ENCODE measurements at places on chromosomes 6 and 20.

GRCh38 chr20:33993576-33994221, at the start of gene RALY:
TSS of gene RALY (plus strand) at chr20:33993911. CDS start at chr20:34072075, 78,164 bp downstream.
- no peak for DNase-seq

DNA sequence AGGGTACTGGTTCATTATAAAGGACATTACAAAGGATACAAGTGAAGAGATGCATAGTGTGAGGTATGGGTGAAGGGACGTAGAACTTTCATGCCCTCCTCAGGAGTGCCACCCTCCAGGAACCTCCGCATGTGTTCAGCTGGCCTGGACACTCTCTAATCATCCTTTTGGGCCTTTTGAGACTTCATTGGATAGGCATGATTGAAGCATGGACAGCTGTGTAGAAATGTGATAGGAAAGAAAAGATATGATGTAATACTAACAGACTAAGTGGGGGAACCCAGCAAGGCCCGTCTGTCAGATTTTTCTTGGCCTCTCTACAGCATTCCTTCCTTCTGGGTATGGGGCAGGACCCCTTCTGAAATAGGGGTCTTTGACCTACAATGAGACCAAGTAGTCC, 31.1 kb downstream of the DOP1A start:
- no peak for DNase-seq

GRCh38 chr6:54465649-54466300, 157.5 kb downstream of the TINAG start:
- no peak for DNase-seq

- no peak for DNase-seq
These were observed 14.0 kb downstream of the DEFB110 start for GRCh38 chr6:50007819-50008218.

- no peak for DNase-seq
These were observed 27.1 kb downstream of the HNF4A start for GRCh38 chr20:44382641-44383040.

DNA sequence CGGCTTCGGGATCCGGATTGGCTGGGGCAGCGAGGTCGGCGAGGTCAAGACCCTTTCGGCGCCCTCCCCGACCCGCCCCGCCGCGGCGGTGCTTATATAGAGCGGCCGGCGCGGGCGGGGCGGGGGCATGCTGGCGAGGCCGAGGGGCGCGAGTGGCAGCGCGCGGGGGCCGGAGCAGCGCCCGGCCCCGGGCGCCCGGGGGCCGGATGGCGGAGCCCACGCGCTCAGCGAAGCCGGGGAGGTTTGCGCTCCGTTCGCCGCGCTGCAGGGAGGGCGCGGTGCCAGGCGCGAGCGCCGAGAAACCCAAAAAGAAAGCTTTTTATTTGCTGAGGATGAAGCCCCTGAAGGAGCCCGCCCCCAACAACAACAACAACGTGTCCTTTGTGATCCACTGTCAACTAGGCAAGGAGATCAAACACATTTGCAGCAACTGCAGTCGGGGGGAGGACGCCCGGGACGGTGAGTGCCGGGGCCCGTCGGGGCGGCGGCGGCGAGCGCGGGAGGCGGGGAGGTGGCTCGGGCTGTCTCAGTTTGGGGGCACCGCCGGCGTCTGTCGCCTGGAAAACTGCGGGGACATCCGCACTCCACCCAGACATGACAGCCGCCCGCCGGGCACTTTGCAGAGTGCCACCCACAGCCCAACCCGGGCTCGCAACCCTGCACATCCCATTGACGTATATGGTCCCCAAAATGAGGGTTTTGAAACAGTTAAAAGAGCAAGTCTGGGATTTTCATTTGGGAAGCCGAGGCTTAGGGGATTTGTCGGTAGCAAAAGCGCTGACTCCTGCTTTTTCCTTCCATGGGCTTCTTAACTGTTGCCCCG, 297.3 kb downstream of the PHACTR1 start:
- peak; percentile 62 for DNase-seq

DNA sequence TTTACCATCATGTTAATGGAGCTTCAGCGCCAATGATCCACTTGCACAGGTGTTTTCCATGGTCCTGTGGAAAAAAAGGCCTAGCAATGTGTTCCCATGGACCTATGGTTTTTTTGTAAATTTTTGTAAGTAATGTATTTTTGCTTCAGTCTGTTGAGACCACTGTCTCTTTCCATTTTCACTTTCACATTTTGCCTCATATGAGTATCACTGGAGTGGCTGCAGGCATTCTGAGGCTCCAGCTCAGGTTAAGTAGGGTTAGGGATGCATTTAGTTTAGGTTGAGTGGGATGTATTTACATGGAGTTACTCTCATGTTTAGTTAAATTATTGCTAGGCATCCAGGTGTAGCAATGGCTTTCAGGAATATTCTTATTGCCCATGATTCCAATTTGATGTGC, 19.2 kb upstream of the LMBRD1 start:
- DNase-seq = no peak

GRCh38 chr6:120363429-120363828, 970.9 kb downstream of the TBC1D32 start:
- no peak for DNase-seq

DNA sequence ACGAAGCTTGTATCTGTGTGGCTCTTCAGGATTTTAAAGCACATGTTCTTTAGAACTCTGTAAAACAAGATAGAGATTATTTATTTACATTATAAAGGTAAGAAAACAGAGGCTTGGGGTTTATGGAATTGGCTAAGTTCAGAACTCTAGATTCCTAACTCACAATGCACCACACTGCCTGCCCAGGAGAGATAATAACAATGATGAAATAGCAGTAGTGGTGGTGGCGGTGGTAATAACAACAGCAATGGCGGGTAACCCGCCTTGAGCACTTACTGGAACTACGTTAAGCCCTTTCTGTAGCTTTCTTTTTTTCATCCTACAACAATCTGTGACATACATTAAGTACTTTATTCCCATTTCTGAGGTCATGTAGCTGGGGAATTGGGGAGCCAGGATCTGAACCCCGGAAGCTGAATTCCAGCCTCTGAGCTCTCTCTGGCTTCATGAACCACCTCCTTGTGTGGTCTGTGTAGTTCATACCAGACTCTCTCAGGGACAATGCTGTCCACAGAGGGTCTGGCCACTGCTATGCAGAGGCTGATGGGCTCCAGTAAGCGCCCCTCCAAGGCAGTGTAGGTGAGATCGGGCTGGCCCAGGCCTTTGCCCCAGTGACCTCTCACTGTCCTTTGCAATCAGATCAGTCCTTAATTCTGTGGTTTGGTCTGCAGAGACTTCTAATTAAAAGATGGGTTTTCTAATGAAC, 260.9 kb downstream of the SLC24A3 start:
- no peak for DNase-seq

DNA sequence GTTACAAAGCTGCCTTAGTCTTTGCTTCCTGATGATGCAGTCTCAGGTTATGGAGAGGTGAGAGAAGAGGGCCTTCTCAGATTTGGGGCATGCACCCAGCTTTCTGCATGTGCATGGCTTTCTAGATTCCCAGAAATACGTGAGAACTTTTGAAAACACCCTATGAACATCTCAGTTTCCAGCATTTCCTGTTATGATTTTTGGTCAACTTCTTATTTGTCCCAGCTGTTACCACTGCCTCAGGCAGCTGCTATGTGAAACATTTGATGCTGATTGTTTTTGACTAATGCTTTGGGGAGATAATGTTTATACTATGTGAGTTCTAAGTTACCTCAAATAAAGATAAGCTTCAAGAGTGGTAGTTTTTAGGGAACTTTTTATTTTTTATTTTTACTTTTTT, 9.5 kb upstream of the SNAP25 start:
- DNase-seq = no peak

DNA sequence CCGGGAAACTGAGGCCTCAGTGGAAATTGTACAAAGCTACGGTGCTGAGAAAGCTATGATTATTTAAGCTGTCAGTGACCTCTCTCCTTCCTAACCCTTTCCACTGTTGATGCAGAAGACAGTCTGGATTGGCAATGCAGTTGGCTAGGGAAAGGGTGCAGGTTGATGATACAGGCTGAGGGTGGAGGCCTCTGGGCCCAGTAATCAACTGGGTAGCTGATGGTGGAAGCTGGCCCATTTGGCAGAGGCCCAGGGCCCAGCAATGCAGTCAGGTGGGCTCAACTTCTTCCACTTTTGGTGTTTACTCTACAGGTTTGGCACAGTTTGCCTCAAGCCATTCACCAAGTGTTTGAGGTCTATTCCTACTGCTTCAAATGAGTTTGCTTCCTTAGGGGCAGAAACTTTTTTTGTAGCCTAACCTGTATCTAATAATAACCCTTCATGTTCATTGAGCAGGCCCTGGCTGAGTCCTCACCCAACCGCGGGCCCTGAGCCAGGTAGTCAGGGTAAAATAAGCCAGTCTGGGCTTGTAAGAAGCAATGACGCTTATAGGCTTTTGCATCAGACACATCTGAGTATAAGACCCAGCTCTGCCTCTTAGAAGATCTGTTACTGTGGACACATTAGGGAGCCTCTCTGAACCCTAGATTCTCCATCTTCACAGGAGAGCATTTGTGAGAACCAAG, 12.1 kb downstream of the BCL2L1 start:
- DNase-seq = no peak

DNA sequence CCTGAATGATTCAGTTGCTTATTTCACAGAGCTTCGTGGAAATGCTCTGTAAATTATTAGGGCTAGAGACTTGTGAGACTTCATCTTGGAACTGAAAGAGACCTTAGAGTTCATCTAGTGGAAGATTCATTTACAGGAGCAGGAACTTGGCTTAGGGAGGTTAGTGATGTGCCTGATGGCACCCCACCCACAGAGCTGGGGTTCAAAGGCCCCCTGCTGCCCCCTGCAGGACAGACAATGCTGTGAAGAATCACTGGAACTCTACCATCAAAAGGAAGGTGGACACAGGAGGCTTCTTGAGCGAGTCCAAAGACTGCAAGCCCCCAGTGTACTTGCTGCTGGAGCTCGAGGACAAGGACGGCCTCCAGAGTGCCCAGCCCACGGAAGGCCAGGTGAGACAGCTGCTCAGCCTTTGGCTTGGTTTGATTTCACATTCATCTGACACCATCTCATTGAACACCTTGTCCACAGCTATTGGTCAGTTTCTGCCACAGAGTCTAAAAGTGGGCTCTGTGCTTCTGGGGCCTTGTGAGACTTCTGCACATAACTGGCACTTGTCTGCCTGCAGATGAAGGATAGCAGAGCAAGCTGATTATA, 25.1 kb downstream of the MYBL2 start:
- peak; percentile 56 for DNase-seq

- DNase-seq = no peak
These were observed 1.5 kb upstream of the MDFI start for GRCh38 chr6:41636833-41637193.

DNA sequence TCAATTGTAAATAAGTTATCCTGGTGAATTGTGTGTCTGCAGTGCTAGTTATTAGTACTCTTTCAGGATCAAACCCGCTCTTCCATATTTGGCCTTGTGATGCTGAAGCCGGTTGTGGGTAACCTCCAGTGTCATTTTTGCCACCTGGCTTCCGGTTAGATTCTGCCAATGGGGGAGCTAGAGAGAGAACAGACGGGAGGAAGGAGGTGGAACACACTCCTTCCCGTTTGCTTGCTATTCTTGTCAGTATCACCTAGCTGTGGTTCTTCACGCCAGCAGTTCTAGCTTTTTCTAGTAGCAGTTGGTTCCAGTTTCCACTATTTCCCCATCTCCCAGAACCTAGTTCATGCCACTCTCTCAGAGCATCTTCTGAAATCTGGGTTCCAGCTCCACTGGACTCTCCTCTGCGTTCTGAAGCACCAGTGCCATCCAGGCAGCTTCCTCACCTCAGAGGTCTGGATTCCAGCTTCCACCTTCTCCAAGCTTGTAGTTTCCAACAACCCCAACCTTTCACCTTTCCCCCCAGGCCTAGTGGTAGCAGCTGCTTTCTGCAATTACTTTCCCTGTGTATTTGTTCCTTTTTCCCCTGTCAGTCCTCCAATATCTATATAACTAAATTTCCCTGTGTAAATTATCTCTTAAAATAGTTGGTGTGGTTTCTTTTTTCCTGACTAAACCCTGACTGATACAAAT, 46.9 kb upstream of the LOC128125822 start:
- DNase-seq = no peak

GRCh38 chr6:41901882-41902519, 6.8 kb upstream of the USP49 start:
- DNase-seq = peak; percentile 45

DNA sequence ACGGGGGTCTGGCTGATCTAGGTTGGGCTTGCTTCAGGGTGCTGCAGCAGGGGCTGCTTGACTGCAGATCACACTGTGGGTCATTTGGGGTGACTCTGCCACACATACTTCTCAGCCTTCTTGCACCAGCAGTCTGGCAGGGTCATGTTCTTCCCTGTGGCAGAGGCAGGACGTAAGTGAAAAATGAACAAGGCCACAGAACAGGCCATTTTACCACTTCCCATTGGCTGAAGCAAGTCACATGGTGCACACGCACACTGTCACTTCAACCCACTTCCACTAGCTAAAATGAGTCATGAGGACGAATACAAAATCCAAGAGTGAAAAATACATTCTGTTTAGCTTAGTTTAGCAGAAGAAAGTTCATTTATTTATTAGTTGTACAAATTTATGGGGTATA, 168.6 kb upstream of the GGTLC1 start:
- no peak for DNase-seq

DNA sequence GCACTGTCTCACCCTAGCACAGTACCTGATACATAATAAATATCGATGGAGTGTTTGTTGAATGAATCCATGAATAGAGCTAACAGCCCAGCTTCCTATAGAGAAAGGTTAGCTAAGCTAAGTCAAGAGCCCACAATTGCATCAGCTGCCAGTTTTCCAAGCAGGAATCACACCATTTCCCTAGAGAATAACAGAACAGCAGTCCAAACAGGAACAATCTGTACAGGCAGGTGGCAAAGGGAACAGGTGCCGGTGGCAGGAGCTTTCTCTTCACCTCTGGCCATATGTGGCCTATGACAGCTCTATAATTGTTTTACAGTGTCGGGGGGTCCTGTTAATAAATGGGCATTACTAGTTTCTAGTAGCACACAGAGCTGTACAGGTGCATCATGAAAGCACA, 38.8 kb downstream of the ISM1 start:
- no peak for DNase-seq

- no peak for DNase-seq
These were observed 51.5 kb downstream of the RPRD1B start for GRCh38 chr20:38085026-38085425.

DNA sequence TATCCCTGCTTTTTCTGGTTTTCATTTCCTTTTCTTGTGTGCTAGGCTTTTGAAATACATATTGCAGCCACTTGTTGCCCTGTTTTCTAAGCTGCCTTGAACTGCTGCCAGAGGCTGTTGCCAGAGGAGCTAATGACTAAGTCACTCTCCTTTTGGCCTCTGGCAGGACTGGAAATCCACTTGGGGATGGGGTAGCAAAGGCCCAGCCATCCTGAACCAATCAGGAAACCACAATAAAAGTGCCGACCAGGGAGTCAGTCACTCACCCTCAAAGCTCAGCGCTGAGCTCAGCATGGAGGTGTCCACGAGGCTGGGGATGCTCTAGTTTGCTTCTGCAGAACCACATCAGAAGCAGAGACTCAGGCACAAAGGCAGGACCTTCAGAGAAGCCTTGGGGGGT, 813.0 kb downstream of the DHX35 start:
- peak; percentile 77 for DNase-seq

All from foreskin fibroblast (primary cell).